ENCODE measurements at places on chromosomes 3 and 15.

DNA sequence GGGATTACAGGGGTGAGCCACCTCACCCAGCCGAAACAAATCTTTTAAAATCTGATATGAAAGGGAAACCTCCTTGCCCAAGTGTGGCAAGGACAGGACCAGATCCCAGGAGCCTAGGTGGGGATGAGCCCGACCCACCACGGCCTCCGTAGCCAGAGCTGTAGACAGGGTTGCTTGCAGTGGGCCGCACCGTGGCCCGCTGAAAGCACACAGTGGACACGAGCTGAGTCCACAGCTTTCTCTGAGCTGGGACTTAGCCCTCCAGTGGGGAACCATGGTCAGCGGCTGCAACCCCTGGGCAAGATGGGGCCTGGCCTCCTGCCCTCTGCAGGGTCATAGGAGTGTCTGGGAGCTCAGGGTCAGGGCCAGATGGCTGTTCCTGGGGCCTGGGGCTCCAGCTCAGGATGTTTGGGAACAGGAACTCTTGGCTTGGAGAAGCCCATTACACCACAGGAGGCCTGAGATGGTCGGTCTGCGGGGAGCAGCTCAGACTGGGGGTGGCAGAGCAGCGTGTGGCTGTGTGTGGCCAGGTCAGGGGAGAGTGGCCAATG is 24.7 kb downstream of the GP9 start:
- no peak for DNase-seq

- DNase-seq: no peak
Measured at GRCh38 chr3:127412578-127413317, 124.9 kb upstream of the PRR20G start.

DNA sequence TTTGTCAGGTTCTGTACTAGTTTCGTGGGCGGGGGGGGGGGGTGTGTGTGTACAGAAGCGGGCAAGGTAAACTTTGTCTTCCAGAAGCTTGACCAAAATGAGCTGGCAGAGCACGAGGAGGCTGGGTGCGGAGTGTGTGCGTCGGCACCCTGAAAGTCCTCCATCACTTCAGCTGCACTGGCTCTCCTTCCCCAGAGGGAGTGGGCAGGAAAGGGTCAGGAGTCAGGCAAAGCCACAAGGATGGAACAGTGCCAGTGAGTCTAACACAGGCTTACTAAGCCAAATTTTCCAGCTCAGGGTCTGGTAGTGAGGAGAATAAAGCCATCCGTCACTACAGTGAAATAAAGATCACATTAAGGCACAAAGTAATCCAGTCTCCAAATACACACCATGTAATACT is 11.9 kb upstream of the SH3GL3 start:
- peak; percentile 57 for DNase-seq

- DNase-seq: no peak
Measured at GRCh38 chr3:69435274-69436265, 49.7 kb upstream of the FRMD4B start.

- DNase-seq: no peak
Measured at GRCh38 chr15:31252171-31252785, 74.4 kb upstream of the KLF13 start.

- DNase-seq: no peak
Measured at GRCh38 chr15:73915082-73915481, 11.2 kb upstream of the LOXL1 start.

- no peak for DNase-seq
Measured at GRCh38 chr3:140717921-140718320, 40.1 kb downstream of the TRIM42 start.

- DNase-seq: no peak
Measured at GRCh38 chr15:44308415-44308814, 19.9 kb downstream of the GOLM2 start.

DNA sequence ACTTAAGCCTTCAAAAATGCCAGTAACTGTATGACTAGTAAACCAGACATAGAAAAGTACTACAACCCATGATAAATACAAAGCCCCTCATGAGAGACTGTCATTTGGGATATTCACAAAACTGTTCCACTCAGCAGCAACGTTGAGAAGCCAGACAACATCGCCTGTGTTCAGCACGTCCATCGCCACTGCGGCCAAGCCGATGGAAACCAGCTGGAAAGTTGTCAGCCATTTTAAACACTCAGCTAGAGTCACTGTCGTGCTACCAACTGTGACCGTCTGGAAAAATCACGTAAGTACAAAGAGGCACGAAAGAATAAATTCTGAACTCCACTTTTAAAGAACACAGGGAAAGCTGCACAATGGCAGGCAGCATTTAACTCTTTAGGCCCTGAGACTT is 340.7 kb upstream of the WNT5A start:
- DNase-seq: no peak

DNA sequence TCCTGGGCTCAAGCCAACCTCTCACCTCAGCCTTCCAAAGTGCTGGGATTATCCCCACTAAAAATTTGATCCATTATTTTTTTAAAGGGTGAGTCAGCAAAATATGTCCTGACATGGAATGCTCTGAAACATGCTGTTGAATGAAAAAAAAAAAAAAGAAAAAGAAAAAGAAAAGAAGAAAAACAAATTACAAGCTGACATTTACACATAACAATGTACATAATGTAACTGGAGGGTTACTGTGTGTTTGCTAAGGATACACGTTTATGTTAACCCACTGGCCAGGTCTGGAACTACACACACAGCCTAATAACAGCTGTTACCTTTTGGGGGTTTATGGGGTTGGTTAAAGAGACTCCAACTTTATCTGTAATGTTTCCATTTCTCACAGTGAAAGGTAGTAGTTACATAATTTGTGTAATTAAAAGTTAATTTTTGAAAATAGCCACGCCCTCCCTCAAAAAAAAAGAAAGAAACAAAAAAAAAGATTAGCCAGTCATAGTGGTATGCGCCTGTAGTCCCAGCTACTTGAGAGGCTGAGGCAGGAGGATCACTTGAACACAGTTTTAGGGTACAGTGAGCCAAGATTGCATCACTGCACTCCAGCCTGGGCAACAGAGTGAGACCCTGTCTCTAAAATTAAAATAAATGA is 3.1 kb upstream of the MESP2 start:
- no peak for DNase-seq

DNA sequence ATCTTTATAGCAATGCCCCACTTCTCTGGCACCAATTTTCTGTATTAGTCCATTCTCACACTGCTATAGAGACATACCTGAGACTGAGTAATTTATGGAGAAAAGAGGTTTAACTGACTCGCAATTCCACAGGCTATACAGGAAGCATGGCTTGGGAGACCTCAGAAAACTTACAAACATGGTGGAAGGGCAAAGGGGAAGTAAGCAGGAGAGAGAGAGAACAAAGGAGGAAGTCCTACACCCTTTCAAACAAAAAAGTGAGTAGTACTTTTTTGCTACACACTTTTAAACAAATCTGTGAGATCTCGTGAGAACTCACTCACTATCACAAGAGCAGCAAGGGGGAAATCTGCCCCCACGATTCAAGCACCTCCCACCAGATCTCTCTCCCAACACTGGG is 67.8 kb upstream of the ZBED2 start:
- DNase-seq: no peak

- DNase-seq: peak; percentile 76
Measured at GRCh38 chr15:40430271-40430805, 10.4 kb upstream of the BAHD1 start.

GRCh38 chr15:96207377-96208006 is 123.0 kb upstream of the NR2F2 start:
- no peak for DNase-seq

- DNase-seq: peak; percentile 83
Measured at GRCh38 chr3:194869482-194870169, 183.9 kb downstream of the FAM43A start.

- DNase-seq: no peak
Measured at GRCh38 chr15:94443186-94443585, 211.8 kb downstream of the MCTP2 start.

- no peak for DNase-seq
Measured at GRCh38 chr15:65082303-65082953, 5.9 kb downstream of the KBTBD13 start.

GRCh38 chr3:28089527-28089897 is 151.9 kb upstream of the CMC1 start:
- no peak for DNase-seq

GRCh38 chr3:149383703-149384102 is 6.3 kb upstream of the TM4SF1 start:
- DNase-seq: no peak

DNA sequence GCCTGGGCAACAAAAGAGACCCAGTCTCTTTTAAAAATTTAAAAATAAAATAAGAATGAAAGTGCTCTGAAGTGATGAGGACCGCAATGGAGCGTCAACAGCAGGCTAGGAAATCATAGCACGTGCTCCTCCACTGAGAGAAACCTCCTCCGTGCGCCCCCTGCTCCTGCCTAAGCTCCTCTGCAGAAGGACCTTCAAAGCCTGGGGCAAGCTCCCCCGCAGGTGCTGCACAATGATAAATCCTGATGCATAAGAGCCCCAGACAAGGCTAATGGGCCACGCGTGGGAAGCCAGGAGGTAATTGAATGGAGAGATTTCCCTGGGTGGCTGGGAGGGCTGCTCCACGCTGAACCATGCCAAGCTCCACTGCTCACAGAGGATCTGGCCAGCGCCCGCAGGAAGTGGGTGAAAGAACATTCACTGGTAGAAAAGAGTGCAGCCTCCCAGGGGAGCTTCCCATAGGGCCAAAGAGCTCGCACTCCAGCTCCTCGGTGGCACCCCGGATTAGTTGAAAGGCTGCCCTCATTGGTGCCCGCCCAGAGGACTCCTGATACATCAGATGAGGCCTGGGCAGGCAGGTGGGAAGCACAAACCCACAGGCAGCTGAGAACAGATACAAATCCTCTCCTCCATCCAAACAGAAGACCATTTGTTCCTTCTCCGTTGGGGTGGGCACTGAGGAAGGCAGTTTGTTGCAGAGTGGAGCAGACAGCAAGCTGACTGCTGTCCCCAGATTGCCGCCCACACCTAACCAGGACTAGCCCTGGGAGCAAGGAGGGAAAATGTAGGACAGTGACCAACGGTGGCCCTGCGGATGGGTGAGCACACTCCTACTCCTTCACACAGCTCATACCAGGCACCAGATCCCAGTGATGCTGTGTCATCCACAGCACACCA is 52.5 kb downstream of the CPN2 start:
- no peak for DNase-seq

DNA sequence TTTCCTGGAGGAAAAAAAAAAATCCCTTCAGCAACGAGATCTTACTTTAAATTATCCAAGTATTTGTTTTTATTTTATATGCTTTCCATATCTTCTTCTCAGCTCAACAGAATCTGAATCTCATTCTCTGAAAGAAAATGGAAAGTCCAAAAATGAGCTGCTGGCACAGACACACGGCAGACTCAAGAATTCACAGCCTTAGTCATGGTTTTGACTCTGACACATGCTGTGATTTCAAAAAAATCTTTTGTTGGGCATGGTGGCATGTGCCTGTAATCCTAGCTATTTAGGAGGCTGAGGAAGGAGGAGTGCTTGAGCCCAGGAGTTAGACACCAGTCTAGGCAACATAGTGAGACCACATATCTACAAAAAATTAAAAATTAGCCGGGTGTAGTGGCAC is 565.0 kb downstream of the MAGI1 start:
- peak; percentile 16 for DNase-seq

DNA sequence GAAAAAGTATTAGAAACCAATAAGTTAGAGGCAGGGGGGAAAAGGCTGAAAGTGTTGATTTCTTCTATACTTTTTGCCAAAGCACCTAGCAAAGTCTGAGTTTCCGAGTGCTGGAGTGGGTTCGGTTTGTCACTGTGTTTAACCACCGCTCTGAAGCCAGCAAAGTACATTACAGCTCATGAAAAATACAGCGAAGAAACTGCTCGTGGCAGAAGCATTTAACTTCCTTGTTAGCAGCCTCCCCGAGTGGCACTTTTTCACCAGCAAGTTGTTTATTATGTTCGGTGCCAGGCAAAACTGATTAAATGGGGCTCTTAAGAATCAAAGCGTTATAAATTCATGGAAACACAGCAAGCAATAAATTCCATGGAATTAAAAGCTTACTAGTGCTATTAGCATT is 313.6 kb downstream of the FOXP1 start:
- no peak for DNase-seq

- no peak for DNase-seq
Measured at GRCh38 chr3:71850654-71851053, 65.7 kb upstream of the PROK2 start.

DNA sequence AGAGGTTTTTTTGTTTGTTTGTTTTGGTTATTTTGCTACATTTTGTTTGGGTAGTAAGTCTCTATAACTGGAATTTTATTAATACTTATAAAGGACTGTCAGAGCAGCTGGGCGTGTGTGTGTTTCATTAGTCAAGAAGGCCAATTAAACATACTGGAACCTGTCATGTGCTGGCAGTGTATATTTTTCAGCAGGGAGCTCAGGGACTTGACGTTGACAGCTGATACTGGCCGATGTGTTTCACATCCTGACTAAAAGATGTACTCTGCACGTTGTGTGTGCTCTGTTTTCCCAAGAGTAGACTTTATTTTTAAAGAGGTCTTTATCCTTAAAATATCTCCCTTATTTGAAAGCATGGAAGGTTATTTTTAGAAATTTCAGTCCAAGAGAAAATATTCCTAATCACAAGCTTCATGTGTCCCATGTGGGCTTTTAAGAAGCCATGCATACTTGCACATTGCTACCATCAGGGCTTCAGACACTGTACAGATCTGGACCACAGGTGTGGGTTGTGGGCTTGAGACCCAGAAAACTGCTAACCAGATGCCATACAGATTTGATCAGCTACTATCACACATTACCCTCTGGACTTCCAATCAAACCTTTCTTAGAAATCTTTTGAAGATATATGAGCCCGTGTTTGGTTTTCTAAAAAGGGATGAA is 135.9 kb downstream of the FEZF2 start:
- DNase-seq: no peak

- no peak for DNase-seq
Measured at GRCh38 chr15:20356911-20357480, 184.6 kb downstream of the GOLGA6L6 start.

DNA sequence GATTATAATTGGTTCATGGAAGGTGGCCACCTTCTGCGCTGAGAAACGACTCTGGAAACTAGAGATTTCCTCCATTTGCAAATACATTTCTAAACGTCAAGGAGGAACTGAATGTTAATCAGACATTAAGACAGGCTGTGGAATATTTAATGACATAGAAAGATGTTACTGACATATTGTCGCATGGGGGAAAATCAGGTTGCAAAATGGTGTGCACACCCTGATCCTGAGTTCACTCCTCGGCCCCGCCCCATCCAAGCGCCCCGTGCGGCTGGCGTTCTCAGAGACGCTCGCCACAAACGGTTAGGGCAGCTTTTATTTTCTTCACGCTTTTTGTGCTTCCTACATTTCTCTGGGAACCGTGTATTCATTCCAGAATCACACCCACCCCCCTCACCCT is 10.7 kb downstream of the H1-8 start:
- DNase-seq: no peak

Measured in RPMI7951 (cell line).